Endodermal cell (in vitro differentiated cells): ENCODE measurements at places on chromosomes 3 and 15. TPM values are rescaled to one million over a fixed set of nuclear protein-coding genes. Genes with fewer than 3 reads are reported as not detected.
A peak's percentile ranks its signal among the peaks of the same experiment; 100 is the strongest.

- DNase-seq, result no peak
These were observed 63.1 kb upstream of the ATP13A3 start for GRCh38 chr3:194549853-194550252.

DNA sequence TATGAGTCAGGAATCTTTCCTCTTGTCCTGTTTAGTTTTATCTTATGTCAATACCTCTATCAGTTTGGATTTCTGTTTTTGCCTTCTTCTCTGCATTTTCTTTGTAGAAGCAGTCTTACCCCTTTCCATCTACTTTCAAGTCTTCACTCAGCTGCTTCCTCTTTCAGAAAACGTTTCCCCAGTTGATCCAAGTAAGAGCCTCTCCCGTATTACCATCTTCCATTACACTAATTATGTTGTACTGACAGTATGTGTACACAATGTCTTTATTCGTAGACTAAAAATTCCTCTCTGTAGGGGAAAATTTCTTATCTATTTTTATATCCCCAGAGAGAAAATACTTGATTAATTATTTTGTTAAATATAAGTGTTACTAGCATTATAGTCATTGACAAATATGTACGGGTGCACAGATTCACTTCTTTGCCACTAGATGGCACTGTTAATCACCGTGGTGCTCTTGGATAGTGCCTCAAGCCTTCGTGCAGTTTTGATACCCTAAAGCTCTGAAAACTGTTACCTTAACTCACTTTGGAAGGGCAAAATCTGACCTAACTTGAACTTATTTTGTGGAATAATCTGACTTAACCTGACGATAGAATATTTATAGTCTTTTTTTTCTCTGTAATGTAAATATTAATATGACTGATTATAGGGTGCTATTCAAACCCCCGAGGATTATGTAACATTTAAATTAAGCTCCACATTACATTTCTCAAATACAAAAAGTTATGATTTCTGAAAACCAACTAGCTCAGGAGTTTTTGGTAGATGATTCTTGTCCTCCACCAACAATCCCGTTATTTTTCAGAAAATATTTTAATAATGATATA is 74.2 kb upstream of the POU1F1 start:
- DNase-seq, result no peak

GRCh38 chr3:58452176-58452575 is 18.5 kb upstream of the PDHB start:
- no peak for DNase-seq

DNA sequence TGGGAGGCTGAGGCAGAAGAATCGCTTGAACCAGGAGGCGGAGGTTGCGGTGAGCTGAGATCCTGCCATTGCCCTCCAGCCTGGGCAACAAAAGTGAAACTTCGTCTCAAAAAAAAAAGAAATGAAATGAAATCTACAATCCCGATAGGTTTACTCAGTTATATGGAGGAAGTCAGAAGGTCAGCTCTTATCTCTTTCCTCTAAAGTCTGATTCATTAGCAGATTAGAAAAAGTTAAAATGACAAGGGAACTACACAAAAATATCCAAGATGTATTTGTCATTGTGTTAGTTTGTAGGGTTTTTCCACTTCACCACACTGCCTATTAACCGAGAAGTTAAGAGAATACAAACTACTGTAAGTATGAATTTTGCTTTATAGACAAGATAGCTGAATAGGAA is 420.6 kb downstream of the SHQ1 start:
- DNase-seq, result no peak

TXNRD3 gene
- 12.5 and 13.1 TPM in 2 replicates for total RNA-seq

ADPGK gene
- 47.5 to 67.2 TPM (median 52.0 TPM) in 3 replicates for total RNA-seq

- no peak for DNase-seq
These were observed 82.7 kb downstream of the SLC25A26 start for GRCh38 chr3:66303491-66303901.

GRCh38 chr15:93983526-93983925 is 247.8 kb upstream of the MCTP2 start:
- DNase-seq, result no peak

NLGN1 gene
- 14.3 and 15.5 TPM in 2 replicates for total RNA-seq

MRAS gene
- 6.3 to 16.8 TPM (median 12.8 TPM) in 3 replicates for total RNA-seq

DNA sequence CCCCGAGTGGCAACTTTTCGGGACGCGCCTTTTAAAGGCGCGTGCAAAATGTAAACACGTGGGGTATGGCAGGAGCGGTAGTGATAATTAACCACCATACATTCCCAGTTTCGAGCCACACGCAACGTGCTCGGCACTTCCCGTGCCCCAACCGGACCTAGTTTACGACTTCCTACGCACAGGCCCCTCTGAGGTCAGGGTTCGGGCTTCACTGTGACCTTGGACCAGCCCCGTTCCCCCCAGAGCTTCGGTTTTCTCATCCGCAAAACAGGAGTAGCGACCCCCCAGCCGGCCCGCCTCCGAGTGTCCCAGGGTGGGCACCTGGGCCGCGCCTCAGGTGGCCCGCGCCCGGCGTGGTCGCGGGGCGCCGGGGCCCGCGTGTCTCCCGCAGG is 451 bp downstream of the CHCHD4 start:
- peak; percentile 80 for DNase-seq

SPSB4 gene
- 8.2 and 8.6 TPM in 2 replicates for total RNA-seq

GRCh38 chr3:45269952-45270351 is 43.9 kb upstream of the TMEM158 start:
- no peak for DNase-seq

DNA sequence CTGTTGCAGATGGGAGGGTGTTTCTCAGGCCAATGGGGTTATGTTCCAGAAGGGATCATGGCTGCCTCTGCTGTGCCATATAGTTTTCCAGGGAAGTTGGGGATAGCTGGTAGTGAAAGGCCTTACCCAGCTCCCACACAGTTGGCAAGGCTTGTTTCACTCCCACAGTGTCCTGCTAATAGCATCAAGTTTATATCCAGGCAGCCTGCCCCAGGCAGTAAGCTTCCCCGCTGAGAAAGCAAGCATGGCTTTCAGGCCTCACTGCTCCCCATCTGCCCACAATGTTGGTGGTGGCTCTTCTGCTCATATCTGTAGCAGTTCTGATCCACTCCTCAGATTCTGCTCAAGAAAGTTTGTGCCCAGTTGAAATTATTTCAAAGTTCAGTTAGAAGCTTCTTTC is 50.9 kb upstream of the DCBLD2 start:
- DNase-seq, result no peak

- DNase-seq, result no peak
These were observed 1.8 kb downstream of the TM4SF1 start for GRCh38 chr3:149375501-149376196.

DNA sequence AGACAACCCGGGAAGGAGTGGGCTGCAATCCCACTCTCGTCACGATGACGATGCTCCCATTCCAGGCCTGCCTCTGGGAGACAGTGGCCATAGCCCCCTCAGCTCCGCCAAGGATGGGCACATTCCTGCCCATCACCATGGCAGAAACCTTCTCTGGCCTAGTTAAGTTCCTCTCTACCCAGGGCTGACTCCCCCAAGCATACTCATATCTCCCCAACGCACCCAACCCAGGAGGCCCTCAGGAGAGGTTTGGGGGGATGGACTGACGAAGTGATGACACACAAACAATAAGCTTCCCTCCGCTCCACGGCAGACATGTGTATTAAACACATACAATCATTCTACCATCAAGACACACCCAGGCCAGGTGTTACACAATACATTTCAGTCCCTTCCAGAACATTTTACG is 60.1 kb downstream of the VGLL4 start:
- peak; percentile 40 for DNase-seq

GRCh38 chr3:77871436-77871835 is 831.5 kb downstream of the ROBO2 start:
- no peak for DNase-seq

KBTBD12 gene
- total RNA-seq, result 0.41 and 0.42 TPM in 2 replicates

MDFIC2 gene
- not detected in 2 replicates for total RNA-seq

DNA sequence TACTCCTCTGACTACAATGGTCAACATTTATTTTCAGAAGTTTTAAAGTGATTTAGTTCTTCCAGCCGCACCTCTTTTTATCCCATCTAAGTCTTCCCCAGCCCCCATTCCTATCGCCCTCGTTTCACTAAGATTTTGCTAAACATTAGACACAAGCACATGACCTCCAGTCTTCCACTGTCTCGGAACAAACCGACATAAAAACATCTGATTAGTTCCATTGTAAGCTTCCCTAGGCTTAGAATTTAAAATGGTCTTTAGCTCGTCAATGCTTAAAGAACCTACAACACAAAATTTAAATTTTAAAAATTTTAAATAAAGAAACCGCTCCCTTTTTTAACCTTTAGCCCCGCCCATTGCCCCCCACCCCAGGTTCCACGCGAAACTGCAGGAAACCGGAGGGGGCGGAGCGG is 284 bp upstream of the TSC22D2 start:
- DNase-seq, result no peak

PRC1 gene
- 63.1 to 128 TPM (median 127 TPM) in 3 replicates for total RNA-seq

DNA sequence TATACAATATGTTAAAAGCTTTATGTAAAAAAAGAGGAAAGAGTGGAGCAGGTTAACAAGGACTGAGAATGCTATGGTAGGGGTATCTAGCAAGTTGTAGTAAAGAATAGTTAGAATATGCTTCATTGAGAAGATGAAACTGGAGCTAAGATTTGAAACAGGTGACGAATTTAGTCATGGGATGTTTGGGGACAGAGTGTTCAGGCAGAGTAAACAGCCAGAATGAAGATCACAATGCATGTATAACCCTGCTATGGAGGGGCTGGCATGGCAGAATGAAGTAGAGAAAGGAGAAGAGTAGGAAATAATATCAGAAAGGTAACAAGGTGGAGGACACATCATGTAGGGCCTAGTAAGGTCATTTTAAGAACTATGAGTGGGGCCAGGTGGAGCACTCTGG is 72.0 kb downstream of the BTD start:
- no peak for DNase-seq

GLCE gene
- 16.3 TPM in 2 replicates for total RNA-seq

GNAT1 gene
- 1.2 TPM in 1 of 2 replicates, not detected in the other for total RNA-seq

CD200 gene
- total RNA-seq, result 47.7 to 71.5 TPM (median 49.2 TPM) in 3 replicates

GRCh38 chr15:43821505-43821904 is 3.0 kb downstream of the MFAP1 start:
- no peak for DNase-seq

GRCh38 chr3:127666676-127667075 is 6.1 kb upstream of the ABTB1 start:
- DNase-seq, result no peak

GRCh38 chr3:143187111-143187510 is 67.5 kb downstream of the CHST2 start:
- no peak for DNase-seq

HTR3E gene
- not detected in 2 replicates for total RNA-seq

ANKRD63 gene
- not detected in 3 replicates for total RNA-seq

GALNT15 gene
- 0.13 to 0.23 TPM in 2 of 3 replicates, not detected in the other for total RNA-seq

DNA sequence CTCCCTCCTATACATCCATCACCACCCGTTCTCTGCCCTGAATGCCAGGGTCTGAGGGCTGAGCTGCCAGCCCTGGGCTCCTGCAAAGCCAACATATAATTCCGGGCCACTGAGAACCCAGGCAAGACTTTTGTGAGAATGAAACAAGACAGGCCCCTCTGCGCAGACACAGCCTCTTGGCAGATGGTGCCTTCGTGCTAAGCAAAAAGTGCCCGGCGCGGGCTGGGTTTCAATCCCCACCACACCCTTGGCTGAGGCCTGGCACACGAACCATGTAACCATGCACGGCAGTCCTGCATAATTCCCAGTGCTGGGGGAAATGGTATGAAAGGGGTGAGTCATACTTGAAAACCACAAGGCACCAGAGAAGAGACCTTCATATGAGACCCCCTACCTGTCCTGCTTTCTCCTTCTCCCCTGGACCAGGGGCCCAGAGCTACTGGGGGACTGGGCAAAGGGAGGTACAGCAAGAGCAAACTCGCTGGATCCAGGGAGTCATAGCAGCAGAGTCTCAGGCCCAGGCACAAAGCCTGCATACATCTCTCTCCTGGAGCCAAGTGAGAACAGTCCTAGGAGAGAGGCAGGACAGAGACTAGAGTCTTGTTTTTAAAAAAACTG is 26.1 kb upstream of the LOXL1 start:
- DNase-seq, result no peak

GRCh38 chr15:42137461-42138261 is 18.8 kb downstream of the PLA2G4F start:
- peak; percentile 62 for DNase-seq

FBXW12 gene
- total RNA-seq, result 0.13 TPM in 1 of 2 replicates, not detected in the other

DNA sequence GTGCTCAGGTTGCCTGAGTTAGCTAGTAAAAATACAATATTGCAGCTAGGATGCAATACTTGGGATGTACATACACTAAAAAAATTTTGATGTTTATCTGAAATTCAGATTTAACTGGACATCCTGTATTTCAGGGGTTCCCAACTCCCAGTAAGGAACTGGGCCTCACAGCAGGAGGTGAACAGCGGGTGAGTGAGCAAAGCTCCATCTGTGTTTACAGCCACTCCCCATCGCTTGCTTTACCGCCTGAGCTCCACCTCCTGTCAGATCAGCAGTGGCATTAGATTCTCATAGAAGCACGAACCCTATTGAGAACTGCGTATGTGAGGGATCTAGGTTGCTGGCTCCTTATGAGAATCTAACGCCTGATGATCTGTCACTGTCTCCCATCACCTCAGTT is 285.1 kb upstream of the PROK2 start:
- no peak for DNase-seq

GRCh38 chr15:77032052-77032646 is 37.2 kb downstream of the PSTPIP1 start:
- DNase-seq, result no peak

DNA sequence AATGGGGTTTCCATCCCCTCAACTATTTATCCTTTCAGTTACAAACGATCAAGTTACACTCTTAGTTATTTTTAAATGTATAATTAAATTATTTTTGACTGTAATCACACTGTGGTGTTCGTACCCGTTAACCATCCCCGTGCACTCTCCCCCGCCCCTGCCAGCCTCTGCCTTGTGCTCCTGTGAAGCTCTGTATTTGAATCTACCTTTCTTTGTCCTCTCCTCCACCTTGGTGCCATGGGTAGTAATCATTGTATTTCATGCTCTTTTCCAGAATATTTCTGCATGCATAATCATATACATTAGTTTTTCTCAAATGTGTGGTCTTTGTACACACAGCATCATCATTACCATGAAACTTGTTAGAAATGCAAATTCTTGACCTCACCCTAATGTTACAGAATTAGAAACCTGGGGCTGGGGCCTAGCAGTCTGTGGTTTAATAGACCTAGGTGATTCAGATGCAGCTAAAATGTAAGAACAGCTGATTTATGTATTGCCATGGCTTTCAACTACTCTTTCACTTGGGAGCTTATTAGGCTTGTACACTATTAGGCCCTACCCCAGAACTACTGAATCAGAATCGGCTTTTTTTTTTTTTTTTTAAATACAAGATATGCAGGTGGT is 91.5 kb downstream of the STT3B start:
- DNase-seq, result no peak
